ENCODE measurements at places on chromosomes 3 and 15. TPM values are rescaled to one million over a fixed set of nuclear protein-coding genes. Genes with fewer than 3 reads are reported as not detected.

CCDC9B gene
- total RNA-seq = 55.9 TPM

DNA sequence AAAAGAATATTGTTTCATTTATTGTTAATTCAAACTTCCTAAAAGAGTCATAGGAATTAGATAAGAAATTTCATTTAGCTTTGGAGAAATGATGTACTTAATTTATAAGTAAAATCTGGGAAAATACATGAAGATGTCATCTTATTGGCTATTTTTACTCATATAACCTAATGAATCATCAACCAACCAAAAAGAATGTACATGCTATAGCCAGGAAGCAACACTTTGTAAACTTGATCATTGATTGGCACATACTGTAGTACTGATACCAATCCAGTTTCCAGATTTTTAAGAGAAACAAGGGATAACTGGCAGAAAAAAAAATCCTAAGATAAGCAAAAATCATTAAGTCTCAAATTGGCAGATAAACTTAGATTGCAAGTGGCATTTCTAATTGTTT, 207.9 kb upstream of the CDIN1 start:
- H3K27ac ChIP-seq = no peak overlapping the region
- H3K4me1 ChIP-seq = no peaks in the 10 kb centered on the region
- H3K36me3 ChIP-seq = no peaks in the 10 kb centered on the region
- no peaks in the 10 kb centered on the region for H3K27me3 ChIP-seq
- no peak overlapping the region for H3K4me3 ChIP-seq

DNA sequence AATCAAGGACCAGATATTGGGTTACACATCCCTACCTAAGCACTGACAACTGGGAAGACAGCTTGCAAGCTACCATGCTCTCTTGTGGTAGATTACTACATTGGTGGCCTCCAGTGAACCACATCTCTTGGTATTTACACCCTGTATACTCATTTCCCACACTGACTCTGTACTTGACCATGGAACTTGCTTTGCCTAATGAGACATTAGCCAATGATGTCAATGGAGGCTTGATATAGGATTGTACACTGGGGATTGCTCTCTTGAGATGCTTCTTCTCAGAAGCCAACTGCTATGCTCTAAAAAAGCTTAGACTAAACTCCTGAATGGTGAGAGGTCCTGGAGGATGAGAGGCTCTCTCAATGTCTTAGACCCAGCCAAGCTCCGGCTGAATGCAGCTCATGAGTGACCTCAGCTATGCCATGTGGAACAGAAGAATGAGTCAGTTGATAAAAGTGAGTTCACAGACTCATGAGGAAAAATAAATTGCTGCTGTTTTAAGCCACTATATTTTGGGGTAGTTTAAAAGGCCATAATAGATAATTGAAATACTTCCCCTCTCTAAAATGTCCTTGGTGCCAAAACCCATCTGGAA, 61.5 kb upstream of the GALNT15 start:
- DNase-seq = no peak
- H3K4me3 ChIP-seq = no peak overlapping the region
- H3K36me3 ChIP-seq = no peaks in the 10 kb centered on the region
- no peak overlapping the region for H3K27ac ChIP-seq

DNA sequence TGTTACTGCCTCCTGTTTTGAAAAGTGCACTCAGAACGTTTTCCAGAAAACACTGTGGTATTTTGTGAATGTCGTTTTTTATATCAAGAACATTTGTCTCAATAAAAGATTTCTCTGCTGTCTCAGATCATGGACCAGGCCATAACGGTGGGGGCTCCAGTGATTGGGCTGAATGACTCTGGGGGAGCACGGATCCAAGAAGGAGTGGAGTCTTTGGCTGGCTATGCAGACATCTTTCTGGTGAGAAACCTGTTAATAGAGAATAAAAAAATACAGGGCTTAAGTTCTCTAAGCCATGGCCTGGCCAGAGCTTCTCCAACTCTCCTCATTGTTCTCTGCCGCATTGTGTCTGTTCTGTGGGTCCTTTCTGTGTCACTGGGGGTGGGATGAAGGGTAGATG, 11.7 kb downstream of the PCCB start:
- peaks cover 5% of the 10 kb centered on the region for H3K36me3 ChIP-seq
- no peaks in the 10 kb centered on the region for H3K4me1 ChIP-seq
- no peak for DNase-seq
- no peaks in the 10 kb centered on the region for H3K27me3 ChIP-seq
- H3K27ac ChIP-seq = no peak overlapping the region
- H3K4me3 ChIP-seq = no peak overlapping the region

SPTBN5 gene
- total RNA-seq = 2.1 TPM

- H3K4me3 ChIP-seq = no peak overlapping the region
- H3K27me3 ChIP-seq = no peaks in the 10 kb centered on the region
- no peak overlapping the region for H3K27ac ChIP-seq
- no peaks in the 10 kb centered on the region for H3K4me1 ChIP-seq
- DNase-seq = no peak
These were observed 282.6 kb upstream of the MCTP2 start for GRCh38 chr15:93948726-93949125.

NR1I2 gene
- total RNA-seq = not detected

GRCh38 chr3:11010426-11011165, 18.0 kb downstream of the SLC6A1 start:
- no peak overlapping the region for H3K4me3 ChIP-seq
- H3K27me3 ChIP-seq = no peaks in the 10 kb centered on the region
- H3K4me1 ChIP-seq = no peaks in the 10 kb centered on the region
- no peak for DNase-seq
- no peaks in the 10 kb centered on the region for H3K36me3 ChIP-seq
- no peak overlapping the region for H3K27ac ChIP-seq

DNA sequence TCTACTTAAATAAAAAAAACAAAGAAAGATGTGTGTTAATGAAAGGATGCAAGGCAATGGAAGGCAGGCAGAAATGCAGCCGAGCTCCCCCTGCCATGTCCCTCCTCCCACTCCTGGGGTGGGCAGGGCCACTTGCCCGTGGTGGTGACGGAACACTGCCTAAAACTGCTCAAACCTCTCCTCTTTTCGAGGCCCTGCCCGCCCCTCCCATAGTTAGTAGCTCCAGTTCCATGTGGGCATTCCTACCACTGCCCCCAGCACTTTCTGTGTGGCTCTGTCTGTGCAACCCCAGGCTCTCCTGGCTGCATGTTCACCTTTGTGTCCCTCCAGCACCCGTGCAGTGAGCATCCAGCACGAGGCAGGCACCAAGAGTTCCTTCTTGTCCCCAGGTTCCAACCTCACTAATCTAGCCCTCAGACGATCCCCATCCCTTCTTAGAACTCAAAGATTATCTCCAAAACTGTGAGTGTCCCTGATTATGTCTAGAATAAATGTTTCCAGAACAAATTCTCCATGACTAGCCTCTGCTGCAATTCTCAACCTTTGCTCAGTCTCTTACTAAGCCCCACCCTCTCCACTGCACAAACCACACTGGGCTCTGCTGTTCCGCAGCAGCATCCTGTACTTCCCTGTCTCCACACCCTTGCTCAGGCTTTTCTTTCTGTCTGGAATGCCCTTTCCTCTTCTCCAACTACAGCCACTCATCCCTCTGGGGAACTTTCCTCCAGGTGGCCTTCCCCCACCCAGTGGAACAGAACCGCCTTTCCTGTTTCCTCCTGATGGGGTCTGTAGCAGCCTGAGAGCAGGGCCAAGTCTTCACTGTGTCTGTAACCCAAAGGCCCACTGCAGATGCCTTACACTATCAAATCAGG, 32.6 kb upstream of the SPTBN5 start:
- no peaks in the 10 kb centered on the region for H3K36me3 ChIP-seq
- H3K27ac ChIP-seq = peak overlapping the region; percentile 94

DNA sequence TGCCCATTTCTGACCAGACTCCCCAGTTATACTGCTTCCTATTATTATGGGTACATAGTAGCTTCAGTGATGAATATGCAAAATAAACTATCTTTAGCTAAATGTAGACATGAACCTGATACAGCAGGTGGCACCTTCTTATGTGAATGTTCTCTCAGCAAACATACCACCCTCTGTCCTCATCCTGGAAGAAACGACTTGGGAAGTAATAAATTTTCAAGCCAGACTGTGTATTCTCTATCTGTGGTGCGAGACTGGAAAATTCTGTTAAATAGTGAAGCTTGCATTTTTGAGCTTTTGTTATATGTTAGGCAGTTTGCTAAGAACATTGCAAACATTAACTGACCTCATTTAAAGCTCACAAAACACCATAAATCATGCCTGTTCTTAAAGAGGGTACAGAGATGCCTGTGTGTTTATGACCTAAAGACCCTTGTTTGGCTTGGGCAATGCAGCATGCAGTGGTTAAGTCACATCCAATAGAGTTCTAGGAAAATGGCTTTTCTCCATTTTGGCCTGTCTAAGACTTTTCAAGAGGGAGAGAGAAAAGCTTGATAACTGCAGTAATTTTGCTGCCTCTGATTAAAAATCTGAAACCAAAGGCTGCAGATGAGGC, 287.1 kb downstream of the NEK10 start:
- H3K4me1 ChIP-seq = no peaks in the 10 kb centered on the region
- no peaks in the 10 kb centered on the region for H3K36me3 ChIP-seq
- no peak overlapping the region for H3K4me3 ChIP-seq
- no peaks in the 10 kb centered on the region for H3K27me3 ChIP-seq
- no peak for DNase-seq

DNA sequence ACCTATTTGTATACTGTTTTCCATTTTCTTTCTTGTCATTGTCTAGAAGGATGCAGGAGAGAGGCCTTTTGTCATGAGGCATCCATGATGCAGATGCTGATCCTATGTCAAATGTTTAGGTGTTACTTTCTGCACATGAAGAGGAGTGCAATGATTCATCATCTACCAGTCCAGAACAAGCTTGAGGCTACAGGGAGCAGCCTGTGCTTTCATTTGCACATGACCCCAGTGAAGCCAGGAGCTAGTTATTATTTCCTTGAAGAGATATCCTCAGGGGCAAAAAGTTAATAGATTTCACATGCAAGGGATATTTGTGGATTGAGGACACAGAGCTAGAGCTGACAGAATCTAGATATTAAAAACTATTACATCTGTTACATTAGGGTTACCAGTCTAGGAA, 204.4 kb upstream of the TGFBR2 start:
- H3K27ac ChIP-seq = no peak overlapping the region
- no peaks in the 10 kb centered on the region for H3K36me3 ChIP-seq
- H3K4me3 ChIP-seq = no peak overlapping the region
- DNase-seq = no peak
- H3K27me3 ChIP-seq = no peaks in the 10 kb centered on the region

COX5A gene
- 353 TPM for total RNA-seq

GRCh38 chr15:50968353-50968752, 59.9 kb downstream of the AP4E1 start:
- H3K27ac ChIP-seq = no peak overlapping the region
- H3K36me3 ChIP-seq = no peaks in the 10 kb centered on the region
- DNase-seq = no peak
- no peaks in the 10 kb centered on the region for H3K4me1 ChIP-seq
- H3K4me3 ChIP-seq = no peak overlapping the region

RAB7A gene
- 386 TPM for total RNA-seq

DNA sequence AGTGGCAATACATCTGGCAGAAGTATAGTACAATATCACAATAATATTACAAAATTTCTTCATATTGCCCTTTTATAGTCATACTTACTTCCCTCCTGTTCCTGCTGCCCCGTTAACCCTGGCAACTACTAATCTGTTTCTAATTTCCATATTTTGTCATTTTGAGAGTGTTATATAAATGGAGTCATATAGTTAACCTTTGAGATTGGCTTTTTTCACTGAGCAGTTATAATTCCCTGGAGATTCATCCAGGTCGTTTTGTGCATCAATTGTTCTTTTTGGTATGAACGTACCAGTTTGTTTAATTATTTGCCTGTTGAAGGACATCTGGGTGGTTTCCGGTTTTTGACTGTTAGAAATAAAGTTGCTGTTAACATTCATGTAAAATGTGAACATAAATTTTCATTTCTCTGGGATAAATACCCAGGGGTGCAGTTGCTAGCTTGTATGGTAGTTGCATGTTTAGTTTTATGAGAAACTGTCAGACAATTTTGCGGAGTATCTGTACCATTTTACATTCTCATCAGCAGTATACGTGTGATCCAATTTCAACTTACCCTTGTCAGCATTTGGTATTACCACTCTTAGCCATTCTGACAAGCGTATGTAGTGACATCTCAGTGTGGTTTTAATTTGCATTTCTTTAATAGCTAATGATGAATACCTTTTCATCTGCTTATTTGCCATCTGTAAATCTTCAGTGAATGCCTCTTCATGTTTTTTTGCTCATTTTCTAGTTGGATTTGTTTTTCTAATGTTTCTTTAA, 32.2 kb upstream of the IL20RB start:
- no peak for DNase-seq
- H3K4me1 ChIP-seq = no peaks in the 10 kb centered on the region
- no peak overlapping the region for H3K4me3 ChIP-seq
- peaks cover 3% of the 10 kb centered on the region for H3K36me3 ChIP-seq
- H3K27ac ChIP-seq = no peak overlapping the region
- H3K27me3 ChIP-seq = no peaks in the 10 kb centered on the region

GP5 gene
- total RNA-seq = 0.05 TPM

- no peak overlapping the region for H3K27ac ChIP-seq
- no peaks in the 10 kb centered on the region for H3K36me3 ChIP-seq
- H3K4me1 ChIP-seq = no peaks in the 10 kb centered on the region
- H3K4me3 ChIP-seq = no peak overlapping the region
These were observed 953.4 kb downstream of the AGBL1 start for GRCh38 chr15:87033056-87033455.

GRCh38 chr3:182789371-182789770, 3.9 kb upstream of the ATP11B start:
- peaks cover 3% of the 10 kb centered on the region for H3K27me3 ChIP-seq
- H3K4me3 ChIP-seq = no peak overlapping the region
- no peaks in the 10 kb centered on the region for H3K4me1 ChIP-seq
- H3K27ac ChIP-seq = no peak overlapping the region
- no peaks in the 10 kb centered on the region for H3K36me3 ChIP-seq

HPS3 gene
- 68.0 TPM for total RNA-seq

DNA sequence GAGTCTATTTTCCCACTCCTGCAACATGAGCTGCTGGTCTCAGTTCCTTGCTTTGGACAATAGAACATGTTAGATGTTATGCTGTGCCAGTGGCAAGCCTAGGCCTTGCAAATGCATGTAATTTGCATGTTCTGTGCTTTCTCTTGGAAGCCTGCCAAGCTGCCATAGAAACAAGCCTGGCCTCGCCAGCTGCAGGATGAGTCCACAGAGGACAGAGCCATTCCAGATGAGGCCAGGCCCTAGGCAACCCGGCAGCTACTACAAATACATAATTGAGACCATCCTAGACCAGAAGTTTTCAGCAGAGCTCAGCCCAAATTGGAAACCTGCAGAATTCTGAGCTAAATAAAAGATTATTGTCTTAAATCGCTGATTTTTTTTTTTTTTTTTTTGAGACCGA, 39.6 kb downstream of the TRIM69 start:
- no peaks in the 10 kb centered on the region for H3K4me1 ChIP-seq
- no peak overlapping the region for H3K4me3 ChIP-seq
- H3K27me3 ChIP-seq = no peaks in the 10 kb centered on the region

TTLL3 gene
- 15.7 TPM for total RNA-seq

DNA sequence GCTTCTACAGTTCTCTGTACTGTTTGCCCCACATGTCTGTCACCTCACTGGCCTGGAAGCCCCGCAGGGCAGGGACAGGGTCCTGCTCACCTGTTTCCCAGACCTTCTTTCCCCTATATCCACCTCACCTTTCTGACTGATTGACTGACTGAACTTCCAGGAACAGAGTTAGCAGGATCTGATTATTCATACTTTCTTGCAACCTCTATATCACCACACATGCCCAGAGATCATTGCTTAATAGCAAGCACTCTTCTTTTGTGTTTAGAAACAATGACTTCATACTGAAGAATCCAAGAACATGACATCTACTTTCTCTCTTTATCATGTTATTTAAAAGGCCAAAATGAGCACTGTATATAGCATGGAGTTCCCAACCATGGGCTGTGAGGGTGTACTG, 18.0 kb upstream of the CLEC3B start:
- no peaks in the 10 kb centered on the region for H3K27me3 ChIP-seq
- no peaks in the 10 kb centered on the region for H3K4me1 ChIP-seq
- H3K36me3 ChIP-seq = no peaks in the 10 kb centered on the region
- no peak overlapping the region for H3K4me3 ChIP-seq
